Muscle of leg (tissue), 16 donors: ENCODE measurements at places on chromosomes 12 and 14. TPM values are rescaled to one million over a fixed set of nuclear protein-coding genes. Genes with fewer than 3 reads are reported as not detected.
A peak's percentile ranks its signal among the peaks of the same experiment; 100 is the strongest.

C3AR1 gene
- total RNA-seq = 3.7 TPM

PTPRB gene
- 20.8 TPM for total RNA-seq

DNA sequence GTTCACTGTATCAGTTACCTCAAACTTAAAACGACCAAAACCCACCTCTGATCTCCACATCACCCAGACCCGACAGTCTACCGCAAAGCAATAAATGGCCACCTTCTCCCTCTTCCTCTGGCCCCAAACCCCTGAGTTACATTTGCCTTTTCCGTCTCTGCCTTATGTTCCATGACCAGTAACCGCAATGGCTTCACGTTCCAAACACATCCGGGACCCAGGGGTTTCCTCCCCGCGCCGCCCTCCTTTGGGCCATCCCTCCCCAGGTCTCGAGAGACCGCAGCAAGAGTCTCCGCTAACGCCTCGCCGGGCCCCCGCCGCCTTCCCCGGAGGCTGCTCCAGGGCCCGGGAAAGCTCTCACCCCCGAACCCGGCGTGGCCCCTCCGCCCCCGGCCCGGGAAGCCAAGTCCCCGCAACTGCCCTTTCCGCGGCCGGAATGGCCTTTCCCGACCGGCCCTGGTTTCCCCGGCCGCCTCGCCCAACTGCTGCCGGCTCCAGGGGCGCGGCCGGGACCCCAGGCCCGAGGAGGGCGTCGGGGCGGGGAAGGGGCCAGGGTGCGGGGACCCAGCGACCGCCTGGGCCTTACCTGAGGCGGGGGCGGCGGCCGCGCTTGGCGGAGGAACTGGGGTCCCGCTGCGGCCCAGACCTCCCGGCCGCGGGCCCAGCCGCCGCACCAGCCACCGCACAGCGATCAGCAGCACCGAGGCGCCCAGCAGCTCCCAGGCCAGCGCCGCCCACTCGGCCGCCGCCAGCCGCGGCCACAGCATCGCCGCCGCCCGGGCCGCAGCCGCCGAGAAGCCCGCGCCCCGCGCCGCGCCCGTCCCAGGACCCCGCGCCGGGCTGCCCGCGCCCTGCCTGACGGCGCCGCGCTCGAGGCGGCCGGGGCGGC is at the start of gene ANKLE2:
TSS of gene ANKLE2 (minus strand) at position 801 of the 889 bp plus-strand sequence. CDS start at position 767, 34 bp downstream.
- H3K36me3 ChIP-seq = peaks cover 12% of the 10 kb centered on the region
- DNase-seq = peak; percentile 51
- peak within 1 kb of the TSS; percentile 84 for H3K4me3 ChIP-seq
- H3K27ac ChIP-seq = peak within 1 kb of the TSS; percentile 86
- H3K27me3 ChIP-seq = no peaks in the 10 kb centered on the region
- H3K4me1 ChIP-seq = peaks cover 14% of the 10 kb centered on the region

MAP1LC3B2 gene
- 0.71 TPM for total RNA-seq

DNA sequence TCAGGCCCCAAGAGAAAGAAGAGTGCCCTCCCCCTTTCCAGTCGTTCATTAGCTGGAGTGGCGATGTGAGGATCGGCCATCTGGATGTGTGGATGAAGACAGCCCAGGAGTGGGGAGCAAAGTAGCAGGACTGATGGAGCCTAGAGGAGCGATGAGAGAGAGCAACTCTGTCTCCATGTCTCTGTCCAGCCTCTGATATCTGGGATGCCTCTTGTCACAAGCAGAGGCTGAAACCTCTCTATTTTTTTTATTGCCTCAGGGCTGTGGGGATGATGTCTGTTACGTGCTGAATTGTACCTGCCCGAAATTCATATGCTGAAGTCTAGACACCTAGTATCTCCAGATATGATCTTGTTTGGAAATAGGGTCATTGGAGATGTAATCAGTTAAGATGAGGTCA is 2.7 kb downstream of the SERPINA11 start:
- peaks cover 8% of the 10 kb centered on the region for H3K27me3 ChIP-seq
- H3K4me1 ChIP-seq = no peaks in the 10 kb centered on the region
- H3K36me3 ChIP-seq = no peaks in the 10 kb centered on the region
- H3K27ac ChIP-seq = no peak overlapping the region
- no peak overlapping the region for H3K4me3 ChIP-seq
- DNase-seq = no peak

GRCh38 chr12:125355614-125356013 is 290.4 kb downstream of the AACS start:
- peaks cover 6% of the 10 kb centered on the region for H3K4me1 ChIP-seq
- no peaks in the 10 kb centered on the region for H3K36me3 ChIP-seq
- H3K27ac ChIP-seq = no peak overlapping the region
- no peaks in the 10 kb centered on the region for H3K27me3 ChIP-seq

- no peaks in the 10 kb centered on the region for H3K36me3 ChIP-seq
- no peaks in the 10 kb centered on the region for H3K4me1 ChIP-seq
- H3K4me3 ChIP-seq = no peak overlapping the region
- H3K27me3 ChIP-seq = peaks cover 6% of the 10 kb centered on the region
Observed at GRCh38 chr14:93683226-93683625, 105.1 kb downstream of the PRIMA1 start.

DNA sequence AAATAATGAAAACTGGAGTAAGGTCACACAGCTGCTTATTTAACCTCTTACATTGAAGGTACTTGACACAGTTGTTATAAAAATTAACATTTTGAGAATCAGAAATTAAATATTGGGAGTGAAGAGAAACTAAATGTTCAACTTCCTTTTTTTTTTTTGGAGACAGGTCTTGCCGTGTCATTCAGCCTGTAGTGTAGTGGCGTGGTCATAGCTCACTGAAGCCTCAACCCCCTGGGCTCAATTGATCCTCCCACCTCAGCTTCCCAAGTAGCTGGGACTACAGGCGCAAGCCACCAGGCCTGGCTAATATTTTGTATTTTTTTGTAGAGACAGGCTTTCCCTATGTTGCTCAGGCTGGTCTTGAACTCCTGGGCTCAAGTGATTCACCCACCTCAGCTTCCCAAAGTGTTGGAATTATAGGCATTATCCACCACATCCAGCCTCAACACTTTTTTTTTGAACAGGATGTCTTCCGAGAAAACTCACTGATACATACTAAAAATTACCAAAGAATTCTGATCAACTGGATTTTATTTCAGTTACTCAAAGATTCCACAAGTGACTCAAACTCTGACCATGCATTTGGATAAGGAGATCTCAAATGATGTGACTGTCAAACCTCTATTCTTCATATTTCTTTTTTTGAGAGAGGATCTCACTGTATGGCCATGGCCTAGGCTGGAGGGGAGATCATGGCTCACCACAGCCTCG is 35.4 kb downstream of the SGPP1 start:
- no peaks in the 10 kb centered on the region for H3K4me1 ChIP-seq
- no peaks in the 10 kb centered on the region for H3K27me3 ChIP-seq
- H3K36me3 ChIP-seq = peaks cover 3% of the 10 kb centered on the region
- DNase-seq = no peak
- no peak overlapping the region for H3K27ac ChIP-seq

DNA sequence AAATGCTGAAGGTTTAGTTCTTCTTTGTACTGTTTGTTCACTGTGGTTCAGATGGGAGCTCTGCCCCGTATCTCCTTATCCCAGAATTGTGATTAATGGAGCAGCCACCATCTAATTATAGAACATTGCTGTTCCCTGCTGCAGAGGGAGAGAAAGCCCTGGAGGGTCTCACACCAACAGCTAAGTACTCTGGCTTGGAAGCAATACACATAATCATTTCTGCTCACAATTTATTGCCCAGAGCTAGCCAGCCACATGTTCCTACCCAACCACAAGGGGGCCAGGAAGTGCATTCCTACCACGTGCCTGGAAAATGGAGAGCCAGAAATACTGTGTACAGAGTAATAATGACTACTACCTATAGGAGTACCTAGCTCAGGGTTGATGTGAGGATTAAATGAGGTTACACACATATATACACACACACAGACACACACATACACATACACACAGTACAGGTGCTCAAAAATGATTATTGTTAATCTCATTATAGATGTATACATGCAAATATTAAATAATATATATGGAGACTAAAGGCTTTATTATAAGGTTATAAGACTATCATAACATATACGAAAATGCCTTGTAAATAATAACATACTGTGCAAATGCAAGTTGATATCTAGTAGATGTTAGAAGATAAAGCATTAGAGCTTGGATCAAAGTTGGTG is 22.3 kb downstream of the MSRB3 start:
- peaks cover 4% of the 10 kb centered on the region for H3K4me1 ChIP-seq
- DNase-seq = no peak
- no peak overlapping the region for H3K4me3 ChIP-seq
- H3K27me3 ChIP-seq = no peaks in the 10 kb centered on the region
- H3K27ac ChIP-seq = no peak overlapping the region

SLC10A1 gene
- total RNA-seq = not detected

DNA sequence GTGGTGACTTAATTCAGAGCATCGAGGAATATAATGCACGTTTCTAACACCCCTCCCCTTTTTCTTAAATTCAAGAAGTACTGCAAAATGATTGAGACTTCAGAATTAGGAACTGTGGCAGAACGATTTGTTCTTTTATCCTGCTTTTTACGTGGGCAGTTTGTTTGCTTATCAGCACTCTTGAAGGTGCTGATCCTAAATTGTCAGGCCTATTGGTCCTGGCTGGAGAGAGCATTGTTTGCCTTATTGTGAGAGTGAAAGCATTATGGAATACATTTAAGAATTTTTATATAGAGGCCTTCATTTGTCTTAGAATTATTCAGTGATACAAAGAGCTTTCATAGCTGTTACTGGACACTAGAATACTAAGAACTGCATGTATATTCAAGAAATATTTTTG is 59.1 kb downstream of the TMTC2 start:
- H3K27ac ChIP-seq = no peak overlapping the region
- no peak overlapping the region for H3K4me3 ChIP-seq
- H3K27me3 ChIP-seq = no peaks in the 10 kb centered on the region
- H3K36me3 ChIP-seq = no peaks in the 10 kb centered on the region
- H3K4me1 ChIP-seq = no peaks in the 10 kb centered on the region

DNA sequence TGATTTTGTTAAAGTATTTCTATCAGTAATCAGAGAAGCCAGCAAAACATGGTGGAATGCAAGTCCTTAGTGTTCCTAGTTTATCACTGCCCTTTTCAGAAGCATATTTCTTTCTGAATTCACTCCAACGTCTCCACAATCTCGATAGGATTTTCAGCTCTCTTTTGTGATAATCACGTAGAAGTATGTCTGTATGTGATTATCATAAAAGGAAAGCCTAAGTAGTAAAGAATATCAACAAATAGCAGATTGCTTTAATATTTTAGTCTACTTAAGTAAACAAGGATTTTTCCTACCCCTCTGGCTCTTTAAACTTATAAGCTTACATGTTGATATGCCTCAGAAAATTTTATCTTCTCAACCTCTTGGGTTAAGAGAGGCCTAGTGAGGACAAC is 147.4 kb upstream of the NUDT4 start:
- peaks cover 7% of the 10 kb centered on the region for H3K4me1 ChIP-seq
- H3K36me3 ChIP-seq = no peaks in the 10 kb centered on the region
- DNase-seq = no peak
- H3K27me3 ChIP-seq = no peaks in the 10 kb centered on the region

GOLGA5 gene
- total RNA-seq = 33.2 TPM

DNA sequence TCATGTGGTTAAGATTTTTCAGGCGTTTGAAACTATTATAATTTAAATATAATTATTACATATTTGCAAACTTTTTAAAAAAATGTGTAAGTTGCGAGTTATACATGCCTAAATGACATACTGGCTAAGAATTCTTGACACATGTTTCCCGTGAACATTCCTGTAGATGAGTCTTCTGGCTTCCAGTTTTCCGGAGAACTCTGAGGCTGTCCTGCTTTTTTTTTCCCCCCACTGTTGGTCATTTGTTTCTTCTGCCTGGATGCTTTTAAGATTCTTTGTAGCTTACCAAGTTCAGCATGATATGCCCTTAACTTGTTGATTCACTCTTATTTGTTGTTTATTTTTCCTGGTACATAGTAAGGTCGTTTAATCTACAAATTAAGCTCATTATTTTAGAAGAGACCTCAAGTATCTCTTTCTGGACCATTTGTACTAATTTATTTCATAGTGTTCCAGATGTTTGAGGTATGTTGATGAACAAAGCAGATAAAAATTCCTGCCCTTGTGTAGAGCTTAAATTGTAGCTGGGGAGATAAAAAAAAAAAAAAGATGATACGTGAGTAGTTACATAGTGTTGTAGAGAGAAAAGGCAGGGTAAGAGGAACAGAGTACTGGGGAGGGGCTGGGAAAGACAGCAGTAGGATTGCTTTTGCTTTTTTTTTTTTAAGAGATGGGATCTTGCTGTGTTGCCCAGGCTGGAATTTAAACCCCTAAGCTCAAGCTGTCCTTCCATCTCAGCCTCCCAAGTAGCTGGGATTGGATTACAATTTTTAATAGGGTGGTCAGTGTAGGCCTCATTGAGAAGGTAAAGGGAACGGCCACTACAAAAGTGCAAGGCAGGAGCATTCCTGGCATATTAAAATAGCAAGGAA is 32.8 kb downstream of the ARHGAP5 start:
- DNase-seq = no peak
- no peak overlapping the region for H3K4me3 ChIP-seq
- H3K27me3 ChIP-seq = no peaks in the 10 kb centered on the region
